ENCODE measurements at places on chromosomes 12 and 14.
A peak's percentile ranks its signal among the peaks of the same experiment; 100 is the strongest.

DNA sequence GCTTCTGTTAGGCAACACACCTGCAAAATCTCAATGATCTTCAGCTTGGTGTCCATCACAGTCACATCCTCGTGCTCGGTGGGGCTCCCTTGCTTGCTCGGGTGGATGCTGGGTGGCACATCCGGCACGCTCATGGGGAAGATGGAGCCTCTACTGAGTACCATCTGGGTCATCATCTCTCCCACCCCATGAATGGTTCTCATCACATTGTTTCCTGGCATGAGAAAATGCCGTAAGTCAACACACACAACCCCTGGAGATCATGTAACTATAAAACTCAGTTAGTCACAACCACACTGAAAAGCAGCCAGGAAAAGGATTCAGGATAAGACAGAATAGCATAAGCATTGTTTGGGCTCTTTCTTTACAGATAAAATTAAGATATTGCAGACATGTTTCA lies 201.1 kb downstream of the ITPR2 start:
- no peak for DNase-seq

GRCh38 chr12:129614221-129614885 lies 289.5 kb downstream of the TMEM132D start:
- DNase-seq, result no peak

- no peak for DNase-seq
Observed at GRCh38 chr14:76257111-76257803, 105.5 kb downstream of the GPATCH2L start.

GRCh38 chr12:49706351-49707127 lies 666 bp downstream of the FMNL3 start:
- peak; percentile 6 for DNase-seq

DNA sequence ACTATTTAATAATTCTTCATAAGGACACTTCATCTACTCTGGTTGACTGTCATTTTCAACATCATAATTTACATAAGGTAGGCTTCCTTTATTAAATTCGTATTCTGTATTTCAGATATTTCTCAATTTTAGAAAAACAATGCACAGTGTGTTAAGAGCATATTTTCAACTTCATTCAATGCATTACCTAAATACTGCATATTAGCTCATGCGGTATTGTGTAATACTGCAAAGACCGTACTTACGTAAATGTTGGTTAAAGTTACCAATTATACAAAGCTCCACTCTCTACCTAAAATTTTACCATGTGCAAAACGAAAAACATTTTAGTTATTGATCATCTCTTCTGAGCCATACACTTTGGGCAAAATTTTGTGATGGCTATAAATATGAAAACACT lies 62.8 kb downstream of the EXOC5 start:
- no peak for DNase-seq

- no peak for DNase-seq
Observed at GRCh38 chr14:68081489-68081888, 261.9 kb downstream of the RAD51B start.
